Cardiac muscle cell (in vitro differentiated cells and primary cell): ENCODE measurements at places on chromosomes 5 and 9.

DNA sequence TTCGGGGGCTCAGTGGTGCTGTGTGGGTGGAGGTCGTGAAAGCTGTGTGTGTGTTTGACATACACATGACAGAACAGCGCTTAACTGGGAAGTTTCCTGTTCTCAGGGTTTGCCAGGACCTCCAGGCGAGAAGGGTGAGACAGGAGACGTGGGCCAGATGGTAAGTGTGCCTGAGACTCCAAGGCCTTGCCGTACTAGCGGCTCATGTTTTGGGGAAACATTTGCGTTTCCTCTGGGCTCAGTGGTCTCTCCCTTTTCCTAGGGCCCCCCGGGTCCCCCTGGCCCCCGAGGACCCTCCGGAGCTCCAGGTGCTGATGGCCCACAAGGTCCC lies 68.3 kb upstream of the FCN2 start:
- DNase-seq = no peak

DNA sequence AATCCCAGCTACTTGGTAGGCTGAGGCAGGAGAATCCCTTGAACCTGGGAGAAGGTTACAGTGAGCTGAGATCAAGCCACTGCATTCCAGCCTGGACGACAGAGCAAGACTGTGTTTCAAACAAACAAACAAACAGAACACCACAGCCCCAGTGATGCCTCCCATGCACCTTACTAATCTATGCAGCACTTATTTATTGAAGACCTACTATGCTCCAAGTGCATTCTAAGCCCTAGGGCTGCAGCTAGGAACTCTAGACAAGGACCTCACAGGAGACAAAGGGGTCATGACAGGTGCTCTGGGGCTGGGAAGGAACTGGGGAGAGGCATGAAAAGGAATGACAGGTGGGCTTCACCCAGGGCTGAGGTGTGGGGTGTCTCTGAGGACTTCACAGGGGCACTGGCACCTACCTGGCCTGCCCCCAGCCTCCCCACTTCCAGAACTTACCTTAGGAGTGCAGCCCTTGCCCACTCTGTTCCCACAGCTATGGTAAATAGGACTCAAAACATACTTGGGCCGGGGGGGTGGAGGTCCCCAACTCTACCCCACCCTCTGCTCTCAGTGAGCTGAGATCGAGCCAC lies 69.4 kb downstream of the C9orf50 start:
- DNase-seq = no peak

DNA sequence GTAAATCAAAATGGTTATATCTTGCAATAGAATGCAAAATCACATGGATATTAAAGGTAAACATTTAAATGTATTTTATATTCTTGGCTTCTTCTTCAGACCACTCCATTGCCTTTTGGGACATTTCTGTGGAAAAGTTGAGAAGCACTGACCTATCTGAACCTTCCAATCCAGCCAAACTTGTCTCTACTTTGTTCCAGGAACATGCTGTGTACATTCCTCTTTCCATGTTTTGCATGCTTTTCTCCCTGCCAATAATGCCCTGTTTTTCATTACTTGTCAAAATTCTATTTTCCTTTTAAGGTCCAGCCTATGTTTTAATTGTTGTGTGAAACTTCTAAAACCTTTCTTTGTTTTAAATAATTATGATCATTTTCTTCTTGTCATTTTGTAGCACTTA lies 28.3 kb downstream of the JAK2 start:
- DNase-seq = no peak

DNA sequence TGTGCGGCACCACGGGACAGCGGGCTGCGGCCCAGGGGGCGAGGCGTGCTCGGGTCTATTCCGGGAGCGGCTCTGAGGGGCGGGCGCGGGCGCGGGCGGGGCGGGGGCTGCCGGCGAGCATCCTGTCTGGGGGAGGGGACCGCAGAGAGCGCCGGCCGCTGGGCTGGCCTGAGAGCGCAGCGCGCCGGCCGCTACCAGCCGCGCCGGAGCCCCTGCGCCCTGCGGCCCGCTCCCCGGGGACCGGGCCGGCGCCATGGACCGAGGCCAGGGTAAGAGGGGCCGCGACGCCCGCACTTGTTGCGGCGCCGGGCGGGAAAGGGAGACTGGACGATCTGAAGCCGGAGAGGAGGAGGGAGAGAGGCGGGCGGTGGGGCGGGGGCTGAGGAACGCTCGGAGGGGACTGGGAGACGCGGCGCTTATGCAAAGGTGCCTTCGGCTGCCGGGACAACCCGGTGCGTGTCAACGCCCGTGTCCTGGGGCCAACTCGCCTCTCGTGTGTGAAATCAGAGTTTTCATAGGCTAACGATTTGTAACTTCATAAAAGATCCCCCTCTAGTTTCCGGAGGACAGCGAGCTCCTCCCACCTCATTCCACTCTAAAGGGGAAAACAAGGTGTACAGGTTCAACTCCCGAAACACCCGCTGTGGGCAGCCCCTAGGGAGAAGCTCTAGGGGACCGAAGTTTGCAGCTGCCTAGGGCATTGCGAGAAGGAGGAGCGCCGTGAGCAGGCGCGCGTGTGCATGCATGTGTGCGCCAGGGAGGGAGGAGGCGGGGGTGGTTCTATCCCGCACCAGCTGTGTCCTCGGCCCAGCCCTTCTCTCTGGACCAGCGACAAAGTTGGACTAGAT lies at the start of gene AFAP1L1:
Gene AFAP1L1 (plus strand): TSS at position 144 of the 848 bp plus-strand sequence. CDS start 110 bp downstream, at position 254.
- DNase-seq = peak; percentile 79

- no peak for DNase-seq
Observed at GRCh38 chr9:7894231-7894630, 94.7 kb upstream of the DMAC1 start.

DNA sequence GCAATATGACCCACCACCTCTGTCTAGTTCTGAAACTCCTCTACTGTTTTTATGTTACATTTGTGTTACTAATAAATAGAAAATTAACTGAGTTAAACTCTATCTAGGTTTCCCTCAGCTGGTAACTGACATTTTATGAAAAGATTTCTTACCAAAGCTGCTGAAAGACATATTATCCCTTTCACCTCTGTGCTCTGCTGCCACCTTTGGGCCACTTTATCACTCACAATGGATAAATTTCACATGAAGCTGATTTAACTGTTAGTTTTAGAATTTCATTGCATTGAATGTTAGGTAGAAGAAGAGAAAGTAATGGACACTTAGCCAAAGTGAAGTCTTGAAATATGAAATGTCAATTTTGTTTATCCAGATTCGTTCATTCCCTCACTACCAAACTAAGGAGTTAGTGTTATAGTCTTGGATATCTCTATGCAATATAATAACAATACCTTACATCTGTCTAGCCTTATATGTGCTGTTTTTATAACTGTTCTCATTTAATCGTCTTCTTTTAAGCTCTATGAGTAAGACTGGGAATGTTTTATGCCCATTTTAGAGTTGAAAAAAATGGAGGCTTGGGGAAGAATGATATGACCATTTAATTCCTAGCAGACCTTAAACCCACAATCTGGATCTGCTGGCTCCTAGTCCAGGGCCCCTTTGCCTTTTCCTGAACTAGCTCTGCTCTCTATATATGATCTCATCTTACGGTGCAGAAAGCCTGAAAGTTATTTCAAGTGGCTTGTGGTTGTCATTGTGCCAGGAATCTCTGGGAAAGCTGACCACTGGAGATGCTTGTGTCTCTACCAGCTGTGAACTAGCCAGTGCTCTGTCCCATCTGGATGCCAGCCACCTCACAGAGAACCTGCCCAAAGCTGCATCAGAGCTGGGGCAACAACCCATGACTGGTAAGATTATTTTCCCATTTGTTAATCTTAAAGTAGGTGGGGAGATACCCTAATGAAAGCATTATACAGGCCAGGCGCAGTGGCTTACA lies 97.1 kb downstream of the GOLPH3 start:
- peak; percentile 76 for DNase-seq

GRCh38 chr9:100580257-100580656 lies 2.4 kb downstream of the CAVIN4 start:
- no peak for DNase-seq

DNA sequence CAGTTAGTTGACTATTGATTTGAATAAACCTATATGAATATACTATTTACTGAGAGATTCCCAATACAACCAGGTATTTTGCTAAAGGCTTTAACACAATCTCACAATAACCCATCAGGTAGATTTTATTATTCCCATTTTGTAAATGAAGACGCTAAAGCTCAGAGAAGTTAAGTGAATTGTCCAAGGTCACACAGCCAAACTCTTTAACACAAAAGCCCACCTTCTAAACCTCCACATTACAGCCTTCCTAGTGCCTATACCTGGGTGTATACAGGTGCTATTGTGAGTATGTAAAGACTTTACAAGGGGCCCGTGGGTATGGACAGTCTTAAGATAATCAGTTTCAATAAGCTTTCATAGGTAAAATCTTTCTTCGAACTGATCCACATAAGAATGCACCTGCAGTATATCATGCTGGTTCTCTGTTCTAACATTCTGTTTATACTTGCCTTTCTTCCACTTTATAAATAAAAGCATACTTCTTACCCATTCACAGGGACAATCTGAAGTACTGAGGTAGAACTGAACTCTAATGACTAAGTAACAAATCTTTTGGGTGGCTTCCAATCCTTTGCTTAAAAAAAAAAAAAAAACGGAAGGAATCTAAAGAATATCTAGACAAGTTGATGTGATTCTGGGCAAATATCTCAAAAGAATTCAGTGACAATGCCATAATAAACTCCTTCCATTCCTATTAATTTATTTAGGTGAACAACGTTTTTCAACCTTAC lies 59.1 kb downstream of the PJA2 start:
- DNase-seq = no peak

DNA sequence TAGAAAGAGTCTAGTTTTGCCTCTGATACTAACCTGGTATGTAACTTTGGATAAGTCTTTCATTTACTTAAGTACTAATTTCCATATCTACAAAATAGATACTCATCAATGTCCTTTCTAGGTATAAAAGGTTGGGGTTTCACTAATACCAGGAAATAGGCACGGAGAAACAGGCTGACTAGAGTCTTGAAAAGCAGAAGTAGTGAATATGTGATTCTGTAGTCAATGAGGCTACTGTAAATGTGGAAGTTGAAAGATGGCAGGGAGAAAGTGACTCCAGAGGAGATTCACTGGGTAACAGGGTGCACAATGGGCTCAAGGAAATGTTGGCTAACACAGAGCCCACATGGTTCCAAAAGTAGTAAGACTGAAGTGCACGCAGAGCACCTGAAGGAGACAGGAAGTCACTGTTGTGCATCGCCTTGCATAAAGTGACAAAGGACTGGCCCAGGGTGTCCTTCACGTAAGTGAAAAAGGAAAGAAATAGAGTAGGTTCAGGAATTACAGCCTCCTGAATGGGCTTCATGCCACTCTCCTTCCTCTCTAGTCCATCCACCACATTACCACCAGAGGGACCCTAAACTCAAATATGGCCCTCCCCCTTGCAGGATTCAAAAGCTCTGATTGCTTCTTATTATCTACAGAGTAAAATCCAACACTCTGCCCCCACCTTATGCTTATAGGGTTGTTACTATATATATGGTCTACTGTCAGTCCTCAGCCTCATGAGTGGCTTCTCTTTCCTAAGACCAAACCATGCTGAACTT lies 288.0 kb upstream of the SMARCA2 start:
- DNase-seq = no peak

- DNase-seq = peak; percentile 26
Observed at GRCh38 chr5:142684508-142685041, 1.3 kb downstream of the FGF1 start.

- no peak for DNase-seq
Observed at GRCh38 chr9:95215336-95215898, 102.1 kb downstream of the FANCC start.

DNA sequence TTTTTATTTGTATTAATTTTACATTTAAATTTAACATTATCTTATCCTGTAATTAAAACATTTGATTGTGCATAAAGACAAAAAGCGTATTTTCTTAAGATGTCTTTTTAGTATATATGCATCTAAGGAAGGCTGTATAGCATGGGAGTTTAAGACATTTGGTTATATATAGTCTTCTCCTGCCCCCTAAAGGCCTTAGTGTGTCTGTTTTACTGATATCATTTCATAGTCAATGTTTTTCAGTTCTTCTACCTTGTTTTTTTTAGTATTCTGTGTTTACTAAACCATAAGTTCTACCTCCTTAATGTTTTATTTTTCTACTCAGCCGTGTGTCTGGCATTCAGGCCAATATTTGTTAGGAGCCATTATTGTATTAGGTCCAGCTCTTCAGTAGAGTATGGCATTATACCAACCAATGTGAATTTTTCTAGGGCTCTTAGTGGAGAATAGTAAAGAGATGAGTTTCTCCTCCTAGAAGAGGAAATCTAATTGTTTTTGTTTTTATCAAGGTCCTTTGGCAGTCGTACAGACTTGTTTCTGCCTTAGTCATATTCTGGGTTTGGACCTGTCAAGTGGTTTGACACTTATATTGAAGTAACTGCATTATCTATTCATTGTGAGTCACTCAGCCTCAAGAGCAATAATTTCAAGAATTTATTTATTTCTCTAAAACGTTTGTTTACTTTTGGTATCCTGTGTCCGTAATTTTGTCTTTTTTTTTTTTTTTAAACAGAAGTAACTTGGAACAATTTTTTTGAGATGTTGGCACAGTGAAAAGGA lies 74.8 kb downstream of the SLF1 start:
- peak; percentile 80 for DNase-seq

DNA sequence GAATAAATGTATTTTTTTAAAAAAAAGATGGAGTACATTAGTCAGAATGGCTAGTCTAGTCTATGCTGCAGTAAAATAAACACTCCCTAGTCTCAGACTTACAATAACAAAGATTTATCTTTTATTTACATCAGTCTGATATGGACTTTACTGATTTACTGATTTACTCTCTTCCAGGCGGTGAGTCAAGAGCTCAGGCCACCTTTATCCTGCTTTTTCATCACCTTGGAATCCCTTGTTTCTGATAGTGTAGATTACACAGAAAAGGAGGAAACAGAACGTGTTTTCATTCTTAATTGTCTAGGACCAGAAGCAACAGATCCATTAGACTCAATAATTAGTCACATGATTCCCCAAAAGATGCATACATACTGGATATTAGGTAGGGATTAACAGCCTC lies 290.1 kb upstream of the TRPC7 start:
- no peak for DNase-seq

DNA sequence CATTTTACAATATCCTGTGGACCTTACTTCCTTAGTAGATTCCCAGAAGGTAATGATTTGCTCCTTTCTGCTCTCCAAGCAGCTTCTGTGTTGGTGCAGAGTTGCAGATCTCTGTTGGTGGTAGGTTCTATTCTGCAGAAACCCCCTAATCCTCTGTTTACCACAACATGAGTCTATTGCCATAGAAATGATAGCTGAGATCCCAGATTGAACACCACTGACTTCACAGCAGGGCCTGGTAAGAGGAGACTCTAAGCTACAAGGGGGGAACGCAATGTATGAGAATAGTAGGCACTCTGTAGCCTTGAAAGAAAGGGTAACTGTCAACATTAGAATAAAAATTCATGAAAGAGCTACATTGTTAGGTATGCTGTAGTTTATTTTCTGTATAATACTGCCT lies 59.5 kb downstream of the MUSK start:
- DNase-seq = no peak

- DNase-seq = no peak
Observed at GRCh38 chr9:108812396-108813025, 43.3 kb downstream of the ACTL7B start.
